ENCODE measurements at places on chromosomes 1 and 21. TPM values are rescaled to one million over a fixed set of nuclear protein-coding genes. Genes with fewer than 3 reads are reported as not detected.

OR6K2 gene
- polyA plus RNA-seq = not detected

ABCG1 gene
- 6.4 TPM for polyA plus RNA-seq

DNA sequence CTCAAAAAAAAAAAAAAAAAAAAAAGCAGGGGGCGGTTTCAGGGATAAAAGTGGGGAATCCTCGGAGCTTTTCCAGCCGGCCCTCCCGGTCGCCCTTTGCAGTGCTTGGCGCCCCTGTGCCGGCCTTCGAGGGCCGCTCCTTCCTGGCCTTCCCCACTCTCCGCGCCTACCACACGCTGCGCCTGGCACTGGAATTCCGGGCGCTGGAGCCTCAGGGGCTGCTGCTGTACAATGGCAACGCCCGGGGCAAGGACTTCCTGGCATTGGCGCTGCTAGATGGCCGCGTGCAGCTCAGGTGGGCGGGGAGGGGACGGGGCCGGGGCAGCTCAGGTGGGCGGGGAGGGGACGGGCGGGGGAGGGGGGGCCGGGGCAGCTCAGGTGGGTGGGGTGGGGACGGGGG is 25.3 kb downstream of the RNF223 start:
- H3K4me1 ChIP-seq = no peaks in the 10 kb centered on the region
- H3K36me3 ChIP-seq = peaks cover 74% of the 10 kb centered on the region
- no peak for DNase-seq
- no peaks in the 10 kb centered on the region for H3K27me3 ChIP-seq

OR2M3 gene
- not detected for polyA plus RNA-seq

GRCh38 chr1:244220410-244220809 is 169.3 kb downstream of the ZBTB18 start:
- H3K27me3 ChIP-seq = peaks cover 2% of the 10 kb centered on the region
- no peaks in the 10 kb centered on the region for H3K4me1 ChIP-seq
- no peak overlapping the region for H3K4me3 ChIP-seq
- no peak overlapping the region for H3K27ac ChIP-seq
- DNase-seq = no peak

- DNase-seq = peak; percentile 70
- H3K27ac ChIP-seq = peak within 1 kb of the TSS; percentile 95
- H3K27me3 ChIP-seq = peaks cover under 1% of the 10 kb centered on the region
- H3K36me3 ChIP-seq = no peaks in the 10 kb centered on the region
Observed at GRCh38 chr1:26529655-26530409, at the start of gene RPS6KA1. TSS of gene RPS6KA1 (plus strand) at chr1:26529761. CDS start at chr1:26529921, 160 bp downstream.

GRCh38 chr1:86370601-86371022 is 25.5 kb downstream of the ODF2L start:
- H3K36me3 ChIP-seq = peaks cover 1% of the 10 kb centered on the region
- H3K4me1 ChIP-seq = no peaks in the 10 kb centered on the region
- no peak overlapping the region for H3K27ac ChIP-seq
- no peak overlapping the region for H3K4me3 ChIP-seq
- DNase-seq = no peak
- H3K27me3 ChIP-seq = no peaks in the 10 kb centered on the region

GRCh38 chr1:230056098-230056497 is 10.9 kb upstream of the GALNT2 start:
- no peaks in the 10 kb centered on the region for H3K27me3 ChIP-seq
- no peaks in the 10 kb centered on the region for H3K36me3 ChIP-seq
- DNase-seq = no peak

DNA sequence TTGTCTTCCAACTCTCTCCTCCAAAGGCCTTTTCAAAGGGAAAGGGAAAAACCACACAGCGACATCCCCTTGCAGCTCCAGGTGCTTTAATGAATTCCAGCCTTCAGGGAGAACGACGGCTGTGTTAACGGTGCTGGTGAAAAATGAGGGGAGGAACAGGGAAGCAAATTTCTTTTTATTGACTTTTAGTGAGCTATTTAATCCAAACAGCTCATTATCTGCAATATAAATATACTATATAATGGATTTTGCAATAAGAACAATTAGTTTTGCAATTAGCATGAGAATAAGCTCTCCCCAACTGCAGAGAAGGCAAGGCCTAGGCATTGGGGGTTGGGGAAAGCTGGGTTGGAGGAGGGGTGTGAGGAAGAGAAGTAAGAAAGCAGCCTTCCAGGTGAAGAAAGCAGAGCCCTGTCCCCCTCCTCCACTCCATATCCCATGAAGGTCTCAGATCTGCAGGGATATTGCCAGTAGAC is 159.0 kb upstream of the ZC3H12A start:
- no peak for DNase-seq
- H3K27ac ChIP-seq = no peak overlapping the region
- H3K4me3 ChIP-seq = no peak overlapping the region
- H3K27me3 ChIP-seq = peaks cover 57% of the 10 kb centered on the region
- H3K4me1 ChIP-seq = no peaks in the 10 kb centered on the region

GRCh38 chr1:24020025-24020424 is 39.9 kb upstream of the SRSF10 start:
- H3K4me3 ChIP-seq = no peak overlapping the region
- H3K27ac ChIP-seq = peak overlapping the region; percentile 96
- no peaks in the 10 kb centered on the region for H3K27me3 ChIP-seq
- DNase-seq = no peak
- peaks cover 76% of the 10 kb centered on the region for H3K4me1 ChIP-seq

AADACL3 gene
- not detected for polyA plus RNA-seq

DNA sequence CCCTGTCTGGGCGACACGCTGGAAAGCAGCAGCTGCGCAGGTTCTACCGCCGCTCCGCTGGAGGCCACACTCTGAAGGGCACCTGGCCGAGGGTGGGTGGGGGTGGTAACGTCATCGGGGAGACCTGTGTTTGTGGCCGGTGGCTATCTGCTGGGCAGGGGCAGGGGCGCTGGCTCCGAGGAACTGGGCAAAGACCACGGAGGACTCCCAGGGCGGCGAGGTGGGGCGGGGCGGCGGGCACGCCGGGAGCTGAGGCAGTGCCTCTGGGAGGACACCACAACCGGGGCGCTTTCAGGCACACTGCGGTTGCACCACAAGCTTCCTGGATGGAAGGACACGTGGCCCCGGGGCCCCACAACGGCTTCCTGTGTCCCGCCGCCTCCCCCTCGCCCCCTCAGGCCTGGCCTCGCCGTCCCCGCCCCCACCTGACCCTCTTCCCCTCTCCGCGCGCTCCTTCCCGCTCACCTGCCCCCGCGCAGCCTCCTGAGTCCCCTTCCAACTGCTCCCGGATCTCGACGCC is 3.3 kb upstream of the DENND2D start:
- DNase-seq = peak; percentile 84
- peaks cover 9% of the 10 kb centered on the region for H3K36me3 ChIP-seq
- H3K4me3 ChIP-seq = peak overlapping the region; percentile 52
- peak overlapping the region; percentile 86 for H3K27ac ChIP-seq
- H3K4me1 ChIP-seq = peaks cover 42% of the 10 kb centered on the region

GRCh38 chr1:202798792-202799331 is 9.4 kb downstream of the KDM5B start:
- H3K27me3 ChIP-seq = no peaks in the 10 kb centered on the region
- no peak overlapping the region for H3K27ac ChIP-seq
- H3K4me3 ChIP-seq = no peak overlapping the region
- no peaks in the 10 kb centered on the region for H3K4me1 ChIP-seq
- no peak for DNase-seq

GRCh38 chr1:209505044-209505443 is 78.5 kb upstream of the CAMK1G start:
- H3K27ac ChIP-seq = no peak overlapping the region
- DNase-seq = no peak
- no peaks in the 10 kb centered on the region for H3K36me3 ChIP-seq
- H3K4me1 ChIP-seq = no peaks in the 10 kb centered on the region
- H3K4me3 ChIP-seq = no peak overlapping the region

GRCh38 chr1:45490121-45490625 is 790 bp downstream of the TESK2 start:
- no peaks in the 10 kb centered on the region for H3K36me3 ChIP-seq
- peaks cover 6% of the 10 kb centered on the region for H3K4me1 ChIP-seq
- peak; percentile 72 for DNase-seq
- no peaks in the 10 kb centered on the region for H3K27me3 ChIP-seq
- peak overlapping the region; percentile 89 for H3K27ac ChIP-seq

DNA sequence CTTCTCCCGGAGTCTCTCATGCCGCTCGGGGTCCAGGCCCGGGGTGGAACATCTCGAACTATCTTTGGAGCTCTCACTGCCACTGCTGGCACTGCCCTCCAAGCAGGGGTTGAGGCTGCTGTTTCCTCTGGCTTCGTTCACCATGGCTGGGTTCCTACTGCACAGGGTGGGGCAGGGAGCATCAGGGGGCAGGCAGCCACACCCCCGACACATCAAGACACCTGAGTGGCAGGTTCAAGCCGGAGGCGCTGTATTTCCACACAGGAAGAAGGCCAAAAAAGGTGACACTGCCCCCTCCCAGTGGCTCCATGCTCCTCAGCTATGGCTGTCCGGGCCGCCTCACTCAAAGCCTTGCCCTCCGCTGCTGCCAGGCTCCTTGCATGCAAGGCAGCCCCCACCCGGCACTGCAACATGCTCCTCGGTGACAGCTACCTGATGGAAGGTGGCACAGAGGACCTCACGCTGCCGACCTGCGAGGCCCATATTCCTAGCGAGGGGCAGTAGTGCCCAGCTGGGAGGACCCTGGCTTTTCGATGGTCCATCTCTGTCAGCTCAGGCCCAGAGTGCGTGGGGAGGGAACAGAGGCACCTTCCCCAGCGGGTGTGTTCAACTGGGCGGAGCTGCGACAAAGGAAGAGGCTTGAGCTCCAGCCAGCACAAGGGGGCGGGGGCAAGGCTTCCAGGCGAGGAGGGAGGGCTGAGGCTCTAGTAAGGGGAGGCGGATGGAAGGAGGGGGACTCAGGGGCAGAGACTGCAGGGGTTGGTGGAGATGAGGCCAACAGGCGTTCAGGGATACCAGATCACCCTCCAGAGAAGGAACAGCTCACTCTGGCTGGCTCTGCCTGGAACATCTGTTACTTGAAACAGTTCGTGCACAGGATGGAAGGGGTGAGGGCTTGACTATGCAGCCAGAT is 2.5 kb downstream of the MTHFR start:
- peaks cover 27% of the 10 kb centered on the region for H3K36me3 ChIP-seq
- peak overlapping the region; percentile 46 for H3K4me3 ChIP-seq
- H3K4me1 ChIP-seq = peaks cover 43% of the 10 kb centered on the region
- DNase-seq = peak; percentile 81
- peak overlapping the region; percentile 84 for H3K27ac ChIP-seq

DNA sequence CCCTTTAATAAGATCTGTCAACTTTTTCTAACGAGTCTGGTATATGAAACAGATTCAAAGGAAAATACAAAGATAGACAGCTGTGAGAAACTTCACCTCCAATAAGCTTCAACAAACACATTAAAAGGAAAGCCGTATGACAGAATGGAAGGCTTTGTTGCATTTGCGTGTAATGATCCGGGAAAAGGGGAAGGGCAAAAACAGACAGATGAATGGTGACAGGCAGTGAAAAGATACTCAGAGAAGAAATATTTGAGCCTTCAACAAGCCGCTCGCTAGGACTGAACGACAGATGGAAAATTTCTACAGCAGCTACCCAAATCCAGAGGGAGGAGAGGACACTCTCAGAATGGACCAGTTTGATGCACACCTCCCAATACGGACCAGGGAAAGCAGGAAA is 14.9 kb downstream of the COPA start:
- DNase-seq = no peak
- no peaks in the 10 kb centered on the region for H3K27me3 ChIP-seq
- H3K4me3 ChIP-seq = no peak overlapping the region
- peaks cover 86% of the 10 kb centered on the region for H3K36me3 ChIP-seq
- no peak overlapping the region for H3K27ac ChIP-seq

LRRC53 gene
- 0.25 TPM for polyA plus RNA-seq

Measured in large intestine (tissue), 12 donors.